ENCODE measurements at places on chromosomes 2 and 18.

DNA sequence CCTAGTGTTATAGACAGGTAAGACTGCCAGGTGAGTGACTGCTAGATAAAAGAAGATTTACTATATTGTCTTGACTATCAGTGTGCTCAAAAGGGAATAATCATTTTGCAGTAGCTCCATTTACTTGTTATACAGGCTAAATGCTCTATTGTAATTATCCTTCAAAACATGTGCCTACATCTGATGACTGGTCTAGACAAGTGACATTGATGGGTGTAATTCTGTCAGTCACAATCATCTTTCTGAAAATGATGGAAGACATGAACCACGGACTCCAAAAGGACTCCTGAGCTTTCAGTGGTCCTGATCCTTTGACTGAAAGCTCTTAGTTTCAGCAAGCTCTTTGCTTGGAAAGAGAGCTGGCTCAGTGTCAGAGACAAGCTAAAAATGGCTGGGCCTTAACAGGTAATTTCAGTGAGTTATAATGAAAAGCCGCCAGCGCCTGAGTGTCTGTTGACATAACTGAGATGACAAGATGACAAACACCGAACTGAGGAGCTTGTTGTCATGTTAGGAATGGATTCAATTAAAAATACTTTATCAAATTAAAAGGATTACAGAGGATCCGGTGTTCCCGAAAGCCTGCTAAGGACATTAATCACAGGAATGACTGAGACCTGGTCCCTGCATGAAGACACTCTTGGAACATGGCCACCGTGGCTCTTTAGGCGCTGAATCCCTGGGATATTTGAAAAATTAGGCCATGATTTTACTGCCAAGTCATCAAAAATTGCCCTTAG, 141.7 kb downstream of the CMPK2 start:
- no peak for DNase-seq

DNA sequence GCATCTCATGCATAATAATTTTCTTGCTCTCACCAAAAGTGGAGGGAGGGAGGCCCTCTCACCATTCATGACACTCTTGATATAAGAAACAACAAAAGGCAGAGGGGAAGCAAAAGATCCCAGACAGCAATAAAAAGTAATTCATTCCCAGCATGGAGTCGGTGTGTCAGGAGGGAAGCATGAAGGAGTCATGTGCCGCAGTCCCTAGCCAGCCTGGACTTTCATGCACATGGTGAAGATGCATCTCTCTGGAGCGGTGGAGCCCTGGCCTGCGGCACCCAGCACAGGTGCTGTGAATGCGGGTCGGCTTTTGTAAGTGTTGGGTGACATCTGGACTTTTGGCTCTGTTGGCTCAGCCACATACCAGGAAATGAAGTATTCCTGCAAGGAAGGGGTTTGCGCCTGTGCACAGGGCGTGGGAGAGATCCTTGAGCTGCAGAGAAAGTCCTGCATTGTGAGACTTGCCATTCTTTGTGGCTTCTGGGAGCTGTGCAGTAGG, 119.4 kb downstream of the COPS8 start:
- DNase-seq, result no peak

- DNase-seq, result no peak
Observed at GRCh38 chr2:74079522-74080341, 68.0 kb downstream of the BOLA3 start.

- no peak for DNase-seq
Observed at GRCh38 chr2:238163481-238164198, 4.9 kb downstream of the ERFE start.

- DNase-seq, result no peak
Observed at GRCh38 chr2:99425022-99425421, 64.8 kb downstream of the REV1 start.

- DNase-seq, result no peak
Observed at GRCh38 chr2:100286318-100286717, 36.0 kb downstream of the LONRF2 start.

DNA sequence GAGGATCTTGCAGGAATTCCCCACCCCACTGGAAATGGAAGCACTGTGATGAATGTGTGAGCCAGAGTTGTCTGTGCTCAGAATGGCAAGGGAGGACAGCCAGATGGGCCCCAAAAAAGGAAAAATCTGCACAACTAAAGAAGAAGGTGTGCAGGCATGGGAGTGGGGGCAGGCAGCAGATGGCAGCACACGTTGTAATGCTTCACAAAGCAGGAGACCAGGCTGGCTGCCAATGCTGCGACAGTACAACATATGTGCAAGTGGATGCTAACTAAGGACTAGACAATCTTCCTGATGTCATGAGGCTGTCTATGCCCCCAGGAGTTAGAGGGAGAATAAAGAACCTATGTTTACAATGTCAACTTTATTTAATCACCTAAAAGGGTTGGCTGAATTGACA, 27.2 kb downstream of the ST6GAL2 start:
- no peak for DNase-seq

- DNase-seq, result no peak
Observed at GRCh38 chr2:182090486-182090885, 104.8 kb downstream of the PPP1R1C start.

- no peak for DNase-seq
Observed at GRCh38 chr2:10264506-10265328, 38.0 kb upstream of the HPCAL1 start.

- no peak for DNase-seq
Observed at GRCh38 chr18:62991959-62992358, 276.6 kb downstream of the PHLPP1 start.

DNA sequence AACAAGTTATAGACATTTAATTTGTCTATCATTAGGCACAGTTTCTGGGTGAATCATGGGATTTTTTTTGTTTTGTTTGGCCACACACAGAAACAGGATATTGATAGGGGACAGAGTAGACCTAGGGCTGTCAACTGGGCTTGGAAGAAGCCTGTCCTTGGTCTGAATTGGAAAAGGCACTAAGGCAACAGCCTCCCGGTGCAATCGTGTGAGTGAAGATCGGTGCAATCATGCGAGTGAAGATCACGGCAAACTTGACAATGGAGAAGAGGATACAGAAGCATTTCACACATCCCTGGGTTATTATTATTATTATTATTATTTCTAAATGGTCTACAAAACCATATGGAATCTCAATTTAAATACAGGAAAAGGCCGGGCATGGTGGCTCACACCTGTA, 94.5 kb downstream of the ACKR3 start:
- DNase-seq, result no peak

DNA sequence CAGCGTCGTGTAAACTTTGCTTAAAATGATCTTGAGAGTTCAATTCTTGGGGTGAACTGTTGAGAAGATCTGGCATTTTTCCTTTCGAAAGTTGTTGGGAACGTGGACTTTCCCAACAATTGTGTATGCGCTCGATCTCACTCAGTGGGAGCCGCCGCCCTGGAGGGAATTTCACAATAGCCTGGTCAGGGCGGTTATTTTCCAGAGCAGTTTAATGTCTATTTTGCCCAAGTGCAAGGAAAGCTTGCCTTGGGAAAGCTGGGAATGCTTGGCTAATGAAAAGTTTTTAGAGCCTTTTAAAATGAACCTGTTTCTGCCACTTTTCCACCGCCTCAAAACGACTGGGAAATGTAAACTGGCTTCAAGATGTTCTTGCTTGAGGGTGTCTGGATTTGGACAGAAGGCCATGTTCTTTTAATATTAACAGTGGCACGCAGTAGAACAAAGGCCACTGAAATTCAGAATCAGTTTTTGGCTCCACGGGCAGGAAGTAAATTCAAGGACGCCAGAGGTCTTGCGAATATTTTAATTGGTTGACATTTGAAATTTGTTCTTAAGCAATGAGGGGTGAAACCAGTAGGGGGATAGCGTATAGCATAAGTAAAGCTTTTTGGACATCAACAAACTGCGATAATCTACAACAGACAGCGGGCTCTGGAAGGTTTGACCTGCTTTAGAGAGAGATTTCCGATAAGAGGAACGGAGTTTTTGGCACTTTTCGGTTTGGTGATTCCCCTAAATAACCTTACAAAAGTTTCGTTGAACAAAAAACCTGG, 1.2 kb downstream of the CFLAR start:
- no peak for DNase-seq

- no peak for DNase-seq
Observed at GRCh38 chr2:228507231-228507824, 325.8 kb upstream of the SPHKAP start.

DNA sequence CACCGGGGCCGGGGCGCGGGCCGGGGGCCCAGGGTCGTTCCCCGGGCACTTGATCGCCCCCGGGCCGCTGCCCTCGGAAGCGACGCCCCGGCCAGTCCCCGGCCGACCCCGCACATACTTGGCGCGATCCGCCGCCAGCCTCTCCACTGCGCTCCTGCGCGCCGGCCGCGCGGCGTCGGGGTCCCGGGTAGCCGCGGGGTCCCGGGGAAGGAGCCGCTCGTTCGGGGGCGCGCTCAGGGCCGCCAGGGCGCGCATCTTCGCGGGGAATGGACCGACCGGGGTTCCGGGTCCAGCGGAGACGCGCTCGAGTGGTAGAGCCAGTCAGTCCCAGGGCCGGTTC, 204 bp downstream of the FAM110C start:
- no peak for DNase-seq

- no peak for DNase-seq
Observed at GRCh38 chr2:31075941-31076590, 62.2 kb downstream of the GALNT14 start.

DNA sequence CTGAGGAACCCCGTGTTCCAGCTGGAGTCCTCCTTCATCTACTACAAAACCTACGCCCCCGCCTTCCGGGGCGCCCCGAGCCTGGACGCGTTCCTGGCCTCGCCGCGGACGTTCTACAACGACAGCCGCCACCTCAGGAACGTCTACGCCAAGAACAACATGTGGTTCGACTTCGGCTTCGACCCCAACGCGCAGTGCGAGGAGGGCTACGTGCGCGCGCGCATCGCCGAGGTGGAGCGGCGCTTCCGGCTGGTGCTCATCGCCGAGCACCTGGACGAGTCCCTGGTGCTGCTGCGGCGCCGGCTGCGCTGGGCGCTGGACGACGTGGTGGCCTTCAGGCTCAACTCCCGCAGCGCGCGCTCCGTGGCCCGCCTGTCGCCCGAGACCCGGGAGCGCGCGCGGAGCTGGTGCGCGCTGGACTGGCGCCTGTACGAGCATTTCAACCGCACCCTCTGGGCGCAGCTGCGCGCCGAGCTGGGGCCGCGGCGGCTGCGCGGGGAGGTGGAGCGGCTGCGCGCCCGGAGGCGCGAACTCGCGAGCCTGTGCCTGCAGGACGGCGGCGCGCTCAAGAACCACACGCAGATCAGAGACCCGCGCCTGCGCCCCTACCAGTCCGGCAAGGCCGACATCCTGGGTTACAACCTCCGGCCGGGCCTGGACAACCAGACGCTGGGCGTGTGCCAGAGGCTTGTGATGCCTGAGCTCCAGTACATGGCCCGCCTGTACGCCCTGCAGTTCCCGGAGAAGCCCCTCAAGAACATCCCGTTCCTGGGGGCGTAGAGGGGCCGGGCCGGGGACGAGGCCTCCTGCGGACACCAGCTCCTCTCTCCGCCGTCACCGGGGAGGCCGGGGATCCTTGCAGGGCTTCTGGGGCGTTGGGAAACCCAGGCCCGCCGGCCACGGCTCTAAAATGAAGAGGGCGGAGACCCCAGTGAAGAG, 5.3 kb upstream of the NEU4 start:
- no peak for DNase-seq

- DNase-seq, result no peak
Observed at GRCh38 chr2:69828938-69829255, 563 bp upstream of the GMCL1 start.

GRCh38 chr2:231201475-231201814, 3.0 kb downstream of the ARMC9 start:
- no peak for DNase-seq

GRCh38 chr2:120930864-120931263, 195.2 kb downstream of the GLI2 start:
- no peak for DNase-seq

- no peak for DNase-seq
Observed at GRCh38 chr2:129709001-129709955, 270.2 kb upstream of the RAB6C start.

DNA sequence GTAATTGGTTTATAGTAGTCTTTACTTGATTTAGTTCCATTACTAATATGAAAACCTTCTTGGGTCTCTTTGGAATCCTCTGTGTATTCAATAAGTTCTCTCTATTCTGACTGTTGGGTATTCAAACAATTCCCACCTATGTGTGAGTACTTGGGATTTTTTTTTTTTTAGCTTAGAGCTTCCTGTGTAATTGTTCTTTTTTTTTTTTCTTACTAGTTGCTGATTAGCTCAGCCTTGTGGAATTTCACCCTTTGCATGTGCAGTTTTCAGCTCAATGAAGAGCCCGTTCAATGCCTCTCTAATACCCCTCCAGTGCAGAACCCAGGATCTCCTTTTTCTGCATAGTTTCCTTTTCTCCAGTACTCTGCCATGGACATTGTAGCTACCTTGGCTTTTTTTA, 339.1 kb upstream of the GALNT5 start:
- DNase-seq, result no peak

DNA sequence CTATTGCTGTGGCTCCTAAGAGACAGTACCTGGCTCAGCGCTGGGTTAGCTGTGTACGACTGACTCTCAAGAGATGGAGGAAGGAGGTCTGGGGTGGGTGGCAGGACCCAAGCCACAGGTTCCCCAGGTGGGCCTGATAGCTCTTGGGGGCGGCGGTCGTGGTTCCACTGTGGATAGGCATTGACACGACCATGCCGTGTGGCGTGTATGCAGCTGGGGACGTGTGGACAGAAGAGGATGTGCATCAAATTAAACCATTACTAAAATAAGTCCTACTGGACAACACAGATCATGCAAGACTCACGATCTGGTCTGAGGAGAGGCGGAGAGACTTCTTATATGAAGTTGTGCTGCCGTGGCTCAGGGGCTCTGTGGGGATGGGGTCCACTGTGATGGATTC, 78.1 kb downstream of the EMILIN2 start:
- DNase-seq, result no peak

- no peak for DNase-seq
Observed at GRCh38 chr2:237196409-237196808, 110.7 kb downstream of the COPS8 start.

DNA sequence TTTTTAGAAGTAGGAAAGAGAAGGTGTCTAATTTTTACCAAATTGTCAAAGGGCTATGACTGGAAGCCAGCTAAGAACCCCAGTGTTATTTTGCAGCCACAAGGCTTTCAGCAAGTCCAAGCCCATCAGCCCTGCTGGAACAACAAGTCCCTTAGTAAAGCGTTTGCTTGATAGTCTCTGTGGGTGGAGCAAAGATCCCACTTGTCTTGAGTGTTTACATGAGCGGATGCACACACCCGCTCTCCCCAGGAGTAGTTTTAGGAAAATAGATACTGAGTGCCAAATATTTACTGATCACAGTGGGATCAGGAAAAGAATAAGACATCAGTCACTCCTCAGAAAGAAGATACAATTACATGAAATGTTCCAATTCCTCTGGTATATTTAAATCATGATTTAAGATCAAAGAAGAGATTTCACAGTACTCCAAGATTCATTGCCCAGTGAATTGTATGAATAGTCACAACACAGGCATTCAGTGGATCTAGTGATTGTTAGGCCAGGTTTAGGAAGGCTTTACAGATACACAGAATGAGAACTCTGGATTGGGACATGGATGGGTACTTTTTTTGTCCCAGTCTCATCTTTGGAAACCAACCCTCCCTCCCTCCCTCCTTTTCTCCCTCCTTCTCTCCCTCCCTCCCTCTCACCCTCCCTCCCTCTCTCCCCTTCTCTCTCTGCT, 514.9 kb downstream of the PTPRM start:
- no peak for DNase-seq

GRCh38 chr2:240021488-240022104, 3.5 kb downstream of the NDUFA10 start:
- no peak for DNase-seq

- DNase-seq, result no peak
Observed at GRCh38 chr2:70425682-70426301, 123.9 kb upstream of the FAM136A start.

All from GM04503 (cell line).